Activated CD4-positive, alpha-beta T cell treated with anti-CD3 and anti-CD28 coated beads for 1 hour (primary cell): ENCODE measurements at places on chromosomes 3 and 15.

DNA sequence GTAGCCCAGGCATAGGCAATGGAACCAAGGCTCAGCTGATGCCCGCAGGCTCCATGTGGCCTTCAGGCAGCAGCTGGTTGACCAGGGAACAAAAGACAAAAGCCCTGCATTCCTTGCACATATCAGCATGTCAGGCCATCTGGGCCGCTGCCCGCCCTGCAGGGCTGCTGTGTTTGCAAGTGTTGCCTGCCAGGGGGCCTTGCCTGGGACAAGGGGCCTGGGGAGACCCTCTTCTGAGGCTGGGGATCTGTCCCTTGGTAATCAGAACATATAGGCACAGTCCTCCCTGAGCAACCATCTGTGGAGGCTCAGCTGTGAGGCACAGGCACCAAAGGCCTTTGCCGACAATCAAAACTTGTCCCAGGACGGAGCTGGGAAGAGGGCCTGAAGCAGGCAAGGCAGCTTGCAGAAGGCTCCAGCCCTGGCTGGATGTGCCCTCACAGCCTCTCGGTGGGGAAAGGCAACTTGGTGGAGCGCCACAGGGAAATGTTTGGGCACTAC is 138.2 kb downstream of the TPRA1 start:
- DNase-seq = no peak

GRCh38 chr3:2810723-2811122 is 299.5 kb downstream of the IL5RA start:
- no peak for DNase-seq

- no peak for DNase-seq
Observed at GRCh38 chr15:54150255-54150654, 172.0 kb downstream of the UNC13C start.

DNA sequence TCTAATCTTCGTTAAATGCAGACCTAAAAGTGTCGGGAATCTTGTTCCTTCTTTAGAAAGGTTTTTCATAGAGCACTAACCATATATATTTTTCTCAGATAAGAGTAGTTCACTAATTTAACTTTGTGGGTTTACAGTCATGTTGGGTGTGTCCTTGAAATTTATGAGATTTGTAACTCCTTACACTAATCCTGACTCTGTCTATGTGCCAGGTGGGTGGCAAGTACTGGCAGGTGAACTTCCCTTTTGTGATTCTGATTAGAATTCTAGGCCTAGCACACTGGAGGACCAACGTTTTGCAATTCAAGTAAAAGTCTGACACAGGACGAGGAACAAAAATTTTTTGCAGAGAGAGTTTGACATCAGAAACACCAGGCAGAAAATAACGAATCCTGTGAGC is 220.1 kb downstream of the P3H2 start:
- no peak for DNase-seq
